ENCODE measurements at places on chromosomes 13 and 19.

GRCh38 chr19:50607388-50607787 lies 32.3 kb downstream of the SYT3 start:
- DNase-seq: no peak

DNA sequence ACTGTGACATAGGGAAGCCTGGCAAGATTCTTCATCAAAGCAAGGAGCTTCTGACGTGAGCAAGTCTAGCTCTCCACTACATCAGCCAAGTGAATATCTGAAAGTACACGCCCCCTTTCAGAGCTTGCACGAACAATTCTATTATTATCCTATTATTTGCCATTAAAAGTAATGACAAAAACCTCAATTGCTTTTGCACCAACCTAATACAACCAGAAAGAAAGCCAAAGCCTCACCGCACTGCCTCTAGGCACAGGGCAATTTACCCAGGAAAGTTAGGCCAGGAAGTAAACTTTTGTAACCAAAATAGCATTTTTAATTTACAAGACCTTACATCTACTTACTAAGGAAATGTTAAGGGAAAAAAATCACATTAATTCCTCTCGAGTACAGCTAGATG lies 41.2 kb downstream of the LATS2 start:
- no peak for DNase-seq

DNA sequence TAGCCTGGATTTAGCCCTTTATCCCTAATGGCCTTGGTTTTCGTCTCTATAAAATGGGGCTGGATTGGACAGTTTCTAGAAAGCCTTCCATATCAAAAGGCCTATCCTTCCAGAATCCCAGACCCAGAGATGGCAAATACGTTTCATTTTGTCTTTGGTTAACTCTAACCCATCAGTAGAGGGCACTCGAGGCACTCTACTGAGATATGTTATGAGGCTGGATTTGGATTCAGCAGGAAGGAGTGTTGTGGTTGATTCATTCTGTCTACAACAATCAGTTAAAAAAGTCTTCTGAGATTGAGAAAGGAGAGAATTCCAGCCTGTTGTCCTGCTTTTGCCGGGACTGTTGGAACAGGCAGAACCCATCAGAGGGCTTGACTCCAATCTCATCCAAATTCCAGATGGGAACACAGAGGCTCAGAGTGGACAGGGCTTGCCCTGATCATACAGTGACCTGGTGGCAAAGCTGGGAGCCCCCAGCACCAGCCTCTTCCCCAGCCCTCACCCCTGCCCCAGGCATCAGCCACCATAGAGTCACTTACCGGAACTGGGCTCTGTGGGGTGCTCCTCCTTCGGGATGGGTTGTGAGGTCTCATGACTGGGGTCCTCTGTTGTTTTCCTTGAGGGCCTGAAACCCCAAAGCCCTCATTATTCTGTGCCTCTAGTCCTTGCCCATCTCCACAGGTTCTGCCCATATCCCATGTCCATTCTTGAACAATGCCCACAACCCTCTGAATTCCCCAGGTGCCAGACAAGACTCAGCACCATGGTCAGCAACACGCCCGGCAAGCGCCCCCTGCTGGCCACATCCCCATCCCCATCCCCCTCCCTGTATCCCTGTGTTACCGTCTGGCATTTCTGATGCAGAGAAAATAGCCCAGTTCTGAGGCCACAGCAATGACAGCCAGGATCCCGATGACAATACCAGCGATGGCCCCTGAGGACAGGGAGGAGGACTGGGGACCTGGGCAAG lies 12.3 kb upstream of the ZNF180 start:
- DNase-seq: peak; percentile 17

DNA sequence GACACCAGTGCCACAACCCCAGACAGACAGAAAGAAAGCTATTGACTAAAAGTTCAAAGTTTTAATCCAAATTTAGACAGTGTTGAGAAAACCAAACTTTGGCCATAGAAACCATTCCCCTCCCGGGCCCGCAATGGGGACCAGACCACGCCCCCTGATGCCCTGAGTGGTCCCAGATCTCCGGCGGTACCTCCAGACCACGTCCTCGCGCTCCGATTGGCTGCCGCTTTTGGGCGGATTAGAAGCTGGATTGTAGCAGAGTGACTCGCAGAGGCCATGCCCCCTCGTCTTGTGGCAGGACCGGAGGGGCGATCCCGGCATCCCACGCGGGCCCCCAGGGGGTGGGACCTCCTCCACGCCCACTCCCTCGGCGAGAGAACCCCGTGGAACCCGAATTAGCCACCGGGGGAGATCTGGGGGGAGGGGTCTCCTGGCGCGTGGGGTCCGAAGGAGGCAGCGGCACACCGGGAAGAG lies 797 bp upstream of the HSD17B14 start:
- DNase-seq: peak; percentile 75

- DNase-seq: peak; percentile 82
Observed at GRCh38 chr19:10836479-10837330, 693 bp upstream of the TMED1 start.

DNA sequence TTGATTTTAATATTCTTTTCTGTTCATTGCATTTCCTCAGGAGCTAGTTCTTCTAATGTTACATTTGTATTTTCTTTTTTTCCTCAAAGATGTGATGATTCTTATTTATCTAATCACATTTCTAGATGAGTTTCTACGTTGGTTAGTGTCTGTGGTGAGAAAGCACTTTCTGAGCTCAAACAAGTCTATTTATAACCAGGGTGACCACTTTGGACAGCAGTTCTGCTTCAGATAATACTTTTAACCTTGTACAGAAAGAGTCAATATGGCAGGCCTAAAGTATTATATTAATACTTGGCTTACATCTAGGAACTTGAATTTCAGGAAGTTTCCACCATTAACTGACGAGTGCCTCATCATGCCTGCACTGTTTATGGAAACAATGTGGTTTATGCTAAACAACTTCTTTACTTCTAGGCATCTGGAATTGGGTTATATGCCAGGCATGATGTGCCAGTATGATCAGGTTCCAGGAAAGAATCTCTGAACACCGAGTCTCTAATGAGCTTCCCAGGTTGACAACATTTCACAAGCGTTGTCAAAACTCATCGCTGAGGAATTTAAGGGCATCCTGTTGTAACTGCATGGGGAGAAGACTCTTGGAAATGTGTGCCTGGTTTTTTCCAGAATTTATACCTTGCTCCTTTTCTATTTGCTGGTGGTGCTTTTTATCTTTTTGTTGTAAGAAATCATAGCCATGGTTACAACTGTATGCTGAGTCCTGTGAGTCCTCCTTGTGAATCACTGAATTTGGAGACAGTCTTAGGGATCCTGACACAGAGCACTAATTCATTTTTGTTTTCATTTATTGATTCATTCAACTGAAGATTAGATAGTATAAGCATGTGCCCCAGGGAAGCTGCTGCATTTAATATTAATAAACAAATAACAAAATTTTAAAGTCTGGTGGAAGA lies 344.4 kb upstream of the PCDH9 start:
- DNase-seq: no peak

DNA sequence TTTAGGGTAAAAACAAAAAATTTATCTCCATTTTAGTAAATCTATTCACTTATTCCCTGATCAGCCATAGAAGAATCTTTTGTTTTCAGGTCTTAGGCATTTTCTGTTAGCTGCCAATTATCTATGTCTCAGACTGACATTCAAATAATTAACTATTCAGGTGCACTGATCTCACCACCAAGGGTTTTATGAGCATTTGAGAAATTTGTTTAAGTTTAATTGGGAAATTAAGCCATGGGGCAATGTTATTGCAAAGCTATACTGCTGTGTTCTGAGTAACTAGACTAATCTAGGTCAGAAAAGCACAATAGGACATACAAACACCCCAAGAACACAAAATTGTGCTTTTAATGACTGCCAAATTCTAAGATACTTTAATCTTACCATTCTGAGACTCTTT lies 210.7 kb upstream of the EDNRB start:
- DNase-seq: no peak

DNA sequence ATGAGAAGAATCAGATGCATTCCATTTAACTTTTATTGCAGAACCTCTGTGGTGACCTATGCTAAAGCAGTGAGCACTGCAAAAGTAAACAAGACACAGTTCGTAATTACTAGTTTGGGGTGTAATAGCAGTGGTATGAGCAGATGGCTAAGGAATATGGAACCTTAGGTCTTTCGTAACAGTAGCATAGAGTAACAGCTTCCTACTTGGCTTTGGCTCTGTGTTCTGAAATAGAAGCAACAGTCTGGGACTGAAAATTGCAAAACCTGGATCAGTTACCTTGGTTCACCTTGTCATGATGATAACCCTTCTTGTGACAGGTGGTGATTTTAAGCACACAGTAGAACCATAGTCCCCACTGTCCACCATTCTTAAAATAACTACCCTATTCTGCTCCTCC lies 303.4 kb downstream of the GPC6 start:
- no peak for DNase-seq

DNA sequence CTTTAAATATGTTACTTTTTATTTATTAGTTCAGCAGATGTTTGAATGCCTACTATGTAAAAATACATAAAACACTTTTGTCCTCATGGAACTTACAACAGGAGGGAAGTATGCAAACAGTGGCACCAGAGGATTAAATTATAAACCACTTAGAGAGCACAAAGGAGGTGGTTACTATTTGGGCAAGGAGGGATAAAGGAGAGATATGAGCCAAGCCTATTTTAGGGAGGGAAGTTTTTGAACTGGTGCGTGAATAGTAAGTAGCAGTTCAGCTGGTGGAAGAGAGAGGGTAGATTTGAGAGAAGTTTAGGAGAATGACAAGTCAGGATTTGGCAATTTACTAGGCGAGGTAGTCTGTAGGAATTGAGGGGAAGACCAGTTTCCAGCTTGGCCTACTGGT lies 8.6 kb downstream of the AKAP11 start:
- no peak for DNase-seq

- no peak for DNase-seq
Observed at GRCh38 chr19:46981286-46981945, 38.2 kb upstream of the NPAS1 start.

DNA sequence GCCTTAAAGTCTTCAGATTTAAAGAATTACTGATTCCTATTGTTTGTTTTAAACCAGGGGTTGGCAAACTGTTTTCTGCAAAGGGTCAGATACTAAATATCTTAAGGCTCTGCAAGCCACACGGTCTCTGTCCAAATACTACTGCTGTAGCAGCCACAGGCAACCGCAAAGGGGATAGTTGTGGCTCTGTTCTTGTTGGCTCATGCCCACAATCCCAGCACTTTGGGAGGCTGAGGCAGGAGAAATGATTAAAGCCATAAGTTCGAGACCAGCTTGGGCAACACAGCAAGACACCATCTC lies 22.4 kb downstream of the RANBP3 start:
- DNase-seq: no peak

- DNase-seq: peak; percentile 24
Observed at GRCh38 chr19:32599736-32600157, 18.8 kb downstream of the PDCD5 start.

- DNase-seq: peak; percentile 43
Observed at GRCh38 chr13:28058866-28059613, 41.3 kb downstream of the FLT3 start.

DNA sequence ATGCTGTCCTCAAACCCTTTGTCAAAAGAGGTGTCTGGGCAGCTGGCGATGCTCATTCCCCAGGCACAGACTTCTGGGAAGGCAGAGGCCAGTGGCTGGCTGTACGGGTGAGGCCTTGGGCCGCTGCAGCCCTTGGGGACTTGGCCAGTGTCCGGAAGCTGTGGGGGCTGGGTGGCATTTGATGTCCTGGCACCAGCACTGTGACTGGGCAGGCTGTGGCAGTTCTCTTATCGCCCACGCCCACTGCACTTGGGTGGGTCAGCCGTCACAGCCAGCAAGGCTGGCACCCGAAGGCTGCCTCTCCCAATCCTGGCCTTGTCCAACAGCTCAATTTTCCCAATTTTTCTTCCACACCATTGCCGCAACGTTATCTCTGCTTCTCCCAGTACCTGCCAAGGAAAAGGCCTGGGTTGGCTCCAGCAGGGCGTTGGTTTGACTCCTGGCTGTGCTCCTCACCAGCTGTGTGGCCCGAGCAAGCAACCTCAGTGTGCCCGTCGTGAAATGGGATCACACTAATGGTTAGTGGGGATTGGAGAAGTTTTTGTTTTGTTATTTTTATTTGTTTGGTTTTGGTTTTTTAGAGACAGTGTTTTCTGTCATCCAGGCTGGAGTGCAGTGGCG lies 12.7 kb upstream of the SLC44A2 start:
- DNase-seq: no peak

DNA sequence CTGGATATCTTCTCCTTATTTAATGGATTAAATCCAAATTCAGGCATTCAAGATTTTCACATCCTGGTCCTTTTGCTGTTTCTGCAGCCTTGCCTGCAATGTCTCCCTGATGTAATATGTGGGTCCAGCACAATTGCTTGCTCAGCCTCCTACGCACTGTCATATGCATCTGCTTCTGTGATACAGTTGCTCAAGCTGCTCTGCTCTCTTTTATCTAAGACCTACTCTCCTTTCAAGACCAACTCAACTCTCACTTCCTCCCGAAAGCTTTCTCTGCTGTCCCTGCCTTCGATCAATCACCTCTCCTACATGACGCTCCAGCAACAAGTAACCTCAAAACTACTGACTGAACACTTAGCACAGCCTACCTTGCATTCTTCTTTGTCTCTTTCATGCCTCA lies 138.2 kb downstream of the DCLK1 start:
- no peak for DNase-seq

DNA sequence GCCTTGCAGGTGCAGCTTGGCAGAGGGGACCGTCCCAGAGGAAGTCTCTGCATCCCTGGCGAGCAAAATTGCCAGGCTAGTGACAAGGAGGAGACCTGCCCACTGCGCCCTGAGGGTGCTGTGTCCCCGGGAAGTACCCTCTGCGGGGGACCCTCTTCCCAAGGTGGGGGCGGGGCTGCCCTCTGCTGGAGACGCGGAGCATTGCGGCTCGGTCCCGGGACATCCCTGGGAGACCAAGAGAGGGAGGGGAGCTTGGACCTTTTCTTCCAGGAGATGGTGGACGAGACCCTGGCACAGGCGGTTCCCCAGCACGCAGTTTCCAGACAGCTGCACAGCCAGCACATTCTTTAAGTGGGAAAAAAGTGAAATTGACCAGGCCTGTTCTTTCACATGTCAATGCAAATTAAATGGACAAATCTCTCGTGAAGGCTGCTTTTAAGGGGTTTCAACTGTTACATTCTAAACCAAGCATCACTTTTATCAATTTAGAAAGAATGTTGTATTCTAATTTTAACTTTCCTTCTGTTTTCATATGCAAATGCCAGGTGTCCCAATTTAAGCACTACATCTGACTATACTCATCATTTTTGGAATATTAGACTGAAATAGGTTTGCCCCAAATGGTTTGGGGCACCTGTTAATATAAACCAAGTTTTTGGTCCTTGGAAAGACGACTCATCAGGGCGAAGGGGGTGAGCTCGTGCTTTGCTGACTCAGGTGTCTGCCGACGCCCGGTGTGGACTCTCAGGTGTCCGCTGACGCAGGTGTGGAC lies 60.7 kb downstream of the MCF2L start:
- DNase-seq: peak; percentile 58
